ENCODE measurements at places on chromosomes 1 and 21.

DNA sequence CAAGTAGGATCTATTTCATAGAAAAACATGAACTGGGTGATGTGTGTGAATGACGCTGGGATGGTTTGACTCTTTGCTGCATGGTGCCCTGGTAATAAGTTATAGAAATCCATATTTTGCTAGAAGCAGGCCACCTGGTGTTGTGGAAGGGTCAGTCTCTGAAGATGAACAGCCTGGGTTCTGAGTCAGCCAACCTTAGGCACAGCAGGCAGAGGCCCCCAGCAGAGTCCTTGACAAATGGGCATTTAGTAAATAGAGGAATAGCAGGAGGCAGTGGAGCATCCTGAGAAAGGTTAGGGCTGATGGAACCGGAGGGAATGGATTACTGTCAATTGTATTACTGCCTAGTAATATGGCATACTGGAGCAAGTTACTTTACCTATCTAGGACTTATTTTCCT is 20.9 kb downstream of the FGGY start:
- no peak for DNase-seq

DNA sequence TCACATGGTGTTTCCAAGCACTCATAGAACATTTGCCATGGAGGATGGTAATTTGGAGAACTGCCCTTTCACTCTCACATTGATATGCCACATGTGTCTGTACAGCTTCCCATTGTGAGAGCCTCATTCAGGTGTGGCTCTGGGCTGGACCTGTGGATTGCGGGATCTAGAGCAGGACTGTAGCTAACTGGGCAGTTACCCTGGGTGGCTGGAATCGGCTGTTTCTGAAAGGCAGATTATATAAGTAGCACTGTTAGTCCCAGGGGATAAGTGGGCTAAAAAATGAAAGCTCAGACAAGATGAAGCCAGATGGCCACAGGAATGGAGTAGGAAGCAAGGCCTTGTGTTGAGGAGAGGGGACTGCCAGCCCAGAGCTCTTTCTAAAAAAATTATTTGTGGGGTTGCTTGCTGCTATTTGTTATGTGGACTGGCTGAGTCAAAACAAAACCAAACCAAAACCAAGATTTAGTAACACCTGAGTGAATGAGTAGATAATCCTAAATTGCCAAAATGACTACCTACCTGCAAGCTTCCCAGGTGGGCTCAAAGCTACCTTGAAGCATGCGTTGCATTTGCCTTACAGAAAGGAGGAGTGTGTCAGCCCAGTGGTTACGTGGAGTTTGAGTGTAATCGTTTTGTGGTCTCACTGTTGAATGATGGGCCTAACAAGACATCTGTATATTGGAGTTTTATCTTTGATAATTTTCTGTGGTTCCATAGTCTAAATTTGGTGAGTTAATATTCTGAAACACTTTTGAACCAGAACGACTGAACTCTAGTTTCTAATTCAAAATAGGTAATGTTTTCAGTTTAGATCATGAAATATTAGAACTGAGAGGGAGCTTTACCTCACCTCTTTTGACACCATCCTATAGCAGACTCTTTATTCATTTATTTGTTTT is 58.0 kb downstream of the SDCCAG8 start:
- no peak for DNase-seq

GRCh38 chr1:192108161-192108560 is 50.1 kb upstream of the RGS18 start:
- DNase-seq, result no peak

GRCh38 chr21:33458861-33459260 is 20.9 kb downstream of the TMEM50B start:
- DNase-seq, result no peak

DNA sequence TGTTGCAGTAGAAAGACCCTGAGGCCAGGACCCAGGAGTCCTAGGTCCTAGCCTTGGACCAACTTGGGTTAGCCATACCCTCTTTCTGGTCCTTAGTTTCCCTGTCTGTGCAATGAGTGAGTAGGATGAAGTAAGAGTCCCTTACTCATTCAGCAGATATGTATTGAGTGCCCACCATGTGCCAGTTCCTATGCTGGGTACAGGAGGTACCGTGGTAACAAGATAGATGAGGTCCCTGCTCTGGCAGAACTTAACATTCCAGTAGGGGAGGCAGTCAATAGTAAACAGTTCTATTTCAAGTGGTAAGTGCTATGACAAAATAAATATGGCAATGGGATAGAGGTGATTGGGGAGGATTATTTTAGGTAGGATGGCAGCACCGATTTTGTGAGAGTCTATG is 18.3 kb upstream of the PARS2 start:
- DNase-seq, result no peak

- DNase-seq, result no peak
These were observed 14.0 kb downstream of the AHDC1 start for GRCh38 chr1:27589841-27590426.

DNA sequence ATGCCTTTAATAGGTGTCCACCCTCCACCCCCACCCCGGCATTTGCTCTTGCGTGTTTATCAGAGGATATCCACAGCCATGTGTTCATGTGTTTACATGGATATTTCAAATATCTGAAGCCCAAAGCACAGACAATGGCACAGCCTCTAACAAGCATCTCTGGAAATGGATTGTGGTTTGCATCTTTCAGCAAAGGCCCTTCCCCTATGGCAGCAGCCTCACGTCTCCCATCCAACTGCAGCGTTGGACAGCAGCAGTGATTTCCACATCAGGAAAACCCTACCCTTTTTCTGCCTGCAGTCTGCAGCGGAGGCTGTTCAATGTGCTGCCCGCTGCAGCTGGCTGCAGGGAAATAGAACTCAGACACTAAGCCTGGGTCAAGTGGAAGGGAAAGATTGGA is 1.6 kb downstream of the RASSF5 start:
- DNase-seq, result no peak

- DNase-seq, result no peak
These were observed 8.3 kb downstream of the NHLH2 start for GRCh38 chr1:115832651-115833050.

DNA sequence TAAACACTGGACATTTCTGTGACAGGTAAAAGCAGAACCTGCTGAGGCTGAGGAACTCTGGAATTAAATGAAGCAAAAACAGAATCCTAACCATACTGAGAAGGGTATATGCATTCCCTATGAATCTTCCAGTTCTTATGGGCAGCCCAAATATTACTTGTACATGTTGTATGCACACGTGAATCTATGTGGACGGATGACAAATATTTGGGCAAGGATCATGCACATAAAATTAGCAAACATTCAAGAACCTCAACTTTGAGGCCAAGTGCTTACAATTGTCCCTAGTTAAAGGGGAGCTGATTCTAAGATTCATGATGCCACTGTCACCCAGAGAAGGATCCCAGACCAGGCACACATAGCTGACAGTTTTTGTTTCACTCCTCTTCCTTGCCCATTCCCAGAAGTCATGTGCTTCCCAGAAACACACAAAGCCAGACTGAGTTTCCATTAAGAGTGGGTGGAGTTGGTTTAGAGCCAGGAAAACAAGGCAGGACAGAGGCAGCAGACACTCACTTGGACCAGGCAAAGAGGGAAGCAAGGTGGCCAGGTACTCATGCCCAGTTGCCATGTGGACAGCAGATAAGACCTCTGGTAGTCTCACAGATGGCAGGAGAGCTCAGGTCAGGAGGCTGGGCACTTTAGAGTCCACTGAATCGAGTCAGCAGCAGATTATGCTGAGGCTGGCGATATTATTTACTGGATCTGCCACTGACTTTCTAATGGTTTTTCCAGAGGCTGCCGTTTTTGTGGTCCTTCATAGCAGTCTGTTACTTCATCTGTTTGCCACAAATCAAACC is 25.6 kb downstream of the AK2 start:
- peak; percentile 19 for DNase-seq

DNA sequence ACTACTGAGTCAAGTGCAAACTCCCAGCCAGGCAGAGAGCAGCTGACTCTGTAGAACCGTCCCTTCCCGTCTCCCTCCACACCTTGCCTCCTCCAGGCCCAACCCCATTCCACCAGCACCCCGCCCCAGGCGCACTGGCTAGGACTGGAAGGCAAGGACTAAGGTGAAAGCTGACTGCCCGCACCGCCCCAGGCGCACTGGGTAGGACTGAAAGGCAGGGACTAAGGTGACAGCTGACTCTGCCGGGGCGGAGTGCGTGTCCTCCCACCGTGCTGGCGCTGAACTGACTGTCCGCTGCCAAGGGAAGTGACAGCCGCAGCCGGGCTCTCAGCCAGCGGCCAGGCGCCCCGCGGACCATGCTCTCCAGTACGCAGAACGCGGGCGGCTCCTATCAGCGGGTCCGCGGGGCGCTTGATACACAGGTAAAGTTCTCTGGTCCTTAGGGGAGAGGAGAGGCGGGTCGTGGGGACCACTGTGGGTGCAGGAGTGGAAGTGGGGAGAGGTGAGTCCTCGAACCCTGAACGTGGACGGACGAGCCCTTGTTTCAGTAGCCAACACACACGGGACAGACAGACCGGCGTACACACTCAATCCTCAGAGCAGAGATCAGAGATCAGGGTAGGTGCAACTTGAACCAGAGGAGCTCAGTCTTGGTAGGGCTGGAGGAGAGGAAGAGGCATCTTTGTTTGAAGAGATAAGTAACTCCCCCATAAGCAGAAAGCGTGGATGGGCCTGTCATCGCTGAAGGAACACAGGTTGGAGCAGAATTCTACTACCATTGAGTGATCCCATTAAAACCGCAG is 58.0 kb downstream of the RBM11 start:
- no peak for DNase-seq

GRCh38 chr1:195717651-195718050 is 890.6 kb downstream of the KCNT2 start:
- DNase-seq, result no peak

DNA sequence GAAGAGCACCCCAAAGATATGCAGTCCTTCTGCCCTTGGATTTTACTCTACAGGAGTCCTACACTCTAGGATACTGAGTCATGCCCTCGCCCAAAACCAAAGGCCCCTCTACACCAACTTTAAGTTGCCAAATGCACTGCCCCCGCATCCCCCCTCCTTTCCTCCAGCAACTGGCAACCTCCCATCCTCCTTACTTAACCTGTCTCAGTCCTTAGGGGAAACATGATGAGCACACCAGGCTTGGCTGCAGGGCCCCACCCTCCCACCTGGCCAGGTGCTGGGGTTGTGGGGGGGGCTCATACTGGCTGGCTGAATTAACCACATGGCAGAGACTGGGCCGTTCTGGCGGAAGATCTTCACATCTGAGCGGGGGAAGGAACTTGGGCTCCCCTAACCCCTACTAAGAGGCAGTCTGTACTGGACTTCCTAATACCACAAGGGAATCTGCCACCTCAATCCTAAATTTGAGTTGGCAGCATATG is 1.2 kb downstream of the HDGF start:
- no peak for DNase-seq

- no peak for DNase-seq
These were observed 58.7 kb upstream of the WDR26 start for GRCh38 chr1:224493269-224493668.
